ENCODE measurements at places on chromosomes 5 and 9.
A peak's percentile ranks its signal among the peaks of the same experiment; 100 is the strongest.

DNA sequence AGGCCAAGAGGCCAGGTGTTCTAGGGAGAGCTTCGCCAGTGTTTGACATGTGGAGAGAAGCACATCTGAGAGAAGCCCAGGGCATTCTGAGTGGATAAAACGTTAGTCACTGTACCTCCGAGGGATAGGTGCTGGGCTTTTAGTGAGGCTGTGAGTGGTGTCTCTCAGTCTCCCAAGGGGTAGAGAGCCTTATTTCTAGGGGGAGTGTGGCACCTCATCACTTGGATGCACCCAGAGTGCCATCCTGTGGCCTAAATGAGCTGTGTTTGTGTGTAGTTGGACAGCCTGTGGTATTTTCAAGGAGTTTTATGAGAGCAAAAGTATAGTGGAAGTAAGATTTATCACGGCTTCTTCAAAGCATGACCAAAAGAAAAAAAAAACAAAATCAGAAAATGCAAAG is 1046.9 kb upstream of the WWC1 start:
- no peak for DNase-seq

GRCh38 chr9:72718503-72718902 is 197.1 kb downstream of the TMC1 start:
- no peak for DNase-seq

- DNase-seq: no peak
Observed at GRCh38 chr9:113781896-113782295, 94.2 kb upstream of the ZNF618 start.

DNA sequence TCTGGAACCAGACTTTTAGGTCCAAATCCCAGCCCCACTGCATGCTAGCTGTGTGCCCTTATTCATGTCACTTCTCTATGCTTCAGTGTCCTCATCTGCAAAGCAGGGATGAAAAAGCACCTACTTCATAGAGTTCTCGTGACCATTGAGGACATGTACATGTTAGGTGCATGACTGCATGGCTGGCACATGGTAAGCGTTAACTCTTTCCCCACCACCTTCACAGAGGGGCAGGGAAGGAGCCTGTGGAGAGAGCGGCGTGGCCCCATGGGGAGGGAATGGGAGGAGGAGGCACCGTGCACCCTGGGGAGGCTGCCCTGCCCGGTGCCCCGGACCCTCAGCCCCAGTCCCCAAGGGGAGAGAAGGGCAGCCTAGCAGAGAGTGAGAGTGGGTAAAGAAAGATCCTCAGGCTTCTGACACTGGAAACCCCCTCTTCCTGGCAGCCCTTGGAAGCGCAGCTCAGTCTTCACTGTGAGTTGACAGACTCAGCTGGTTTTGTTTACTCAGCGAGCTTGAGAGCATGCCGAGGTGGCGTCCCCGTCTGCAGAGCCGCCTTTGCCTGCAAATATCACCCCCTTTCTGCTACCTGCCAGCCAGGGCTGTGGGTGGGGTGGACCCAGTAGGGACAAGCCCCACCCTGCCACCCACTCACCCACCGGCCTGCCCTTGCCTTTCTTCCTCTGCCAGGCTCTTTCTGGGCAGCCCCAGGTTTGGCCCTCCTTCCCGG is 10.6 kb upstream of the ANGPTL2 start:
- no peak for DNase-seq

DNA sequence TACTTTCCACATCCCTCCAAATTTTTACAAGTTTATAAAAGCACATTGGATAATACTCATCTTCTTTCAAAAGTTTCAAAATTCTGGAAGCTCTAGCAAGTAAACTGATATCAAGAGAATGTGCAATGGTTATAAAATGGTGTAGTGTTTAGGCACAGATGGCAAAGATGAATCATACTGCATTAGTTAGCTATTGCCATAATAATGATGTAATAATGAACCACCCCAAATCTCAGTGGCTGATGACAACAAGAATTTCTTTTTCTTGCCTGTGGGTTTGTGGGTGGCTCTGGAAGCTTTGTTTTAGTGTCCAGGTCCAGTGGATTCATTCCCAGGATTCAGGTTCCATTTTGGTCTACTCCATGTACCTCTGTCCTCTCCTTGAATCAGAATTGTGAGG is 319.0 kb downstream of the BRINP1 start:
- no peak for DNase-seq

- DNase-seq: no peak
Observed at GRCh38 chr5:152349683-152350526, 55.2 kb downstream of the NMUR2 start.

DNA sequence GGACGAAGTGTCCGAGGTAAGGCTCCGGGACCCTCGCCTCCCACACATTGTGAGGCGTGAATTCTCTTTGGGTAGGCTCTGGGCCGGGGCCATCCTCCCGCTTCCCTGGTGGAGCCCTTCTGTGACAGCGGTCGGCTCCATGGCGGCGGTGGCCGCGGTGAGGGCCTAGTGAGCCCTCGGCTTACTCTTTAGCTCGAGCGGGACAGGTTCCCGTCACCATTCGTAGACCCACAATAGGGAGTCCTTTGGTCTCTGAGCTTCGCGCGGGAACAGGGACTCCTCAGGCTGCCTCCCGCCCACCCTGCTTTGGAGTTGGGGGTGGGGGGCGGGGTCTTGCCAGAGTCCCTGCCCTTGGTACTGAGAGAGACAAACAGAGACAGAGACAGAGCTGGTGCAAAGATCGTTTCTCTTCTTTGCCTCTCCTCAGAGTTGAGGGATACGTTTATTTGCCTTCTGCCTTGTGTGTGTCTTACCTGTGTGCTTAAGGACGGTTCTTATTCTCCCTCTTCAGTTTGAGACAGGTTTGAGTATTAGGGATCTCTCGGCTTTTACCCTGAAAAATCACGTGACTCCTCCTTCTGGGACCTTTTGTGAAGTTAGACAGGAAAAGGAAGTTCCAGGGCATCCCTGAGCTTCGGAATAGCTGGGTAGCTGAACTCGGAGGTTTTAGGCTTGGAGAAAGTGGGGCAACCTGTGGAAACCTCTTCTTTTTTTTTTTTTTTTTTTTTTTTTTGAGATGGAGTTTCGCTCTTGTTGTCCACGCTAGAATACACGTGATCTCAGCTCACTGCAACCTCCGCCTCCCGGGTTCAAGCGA is 833 bp downstream of the ANKHD1 start:
- DNase-seq: peak; percentile 10

GRCh38 chr5:31194468-31194813 is 955 bp downstream of the CDH6 start:
- DNase-seq: no peak

DNA sequence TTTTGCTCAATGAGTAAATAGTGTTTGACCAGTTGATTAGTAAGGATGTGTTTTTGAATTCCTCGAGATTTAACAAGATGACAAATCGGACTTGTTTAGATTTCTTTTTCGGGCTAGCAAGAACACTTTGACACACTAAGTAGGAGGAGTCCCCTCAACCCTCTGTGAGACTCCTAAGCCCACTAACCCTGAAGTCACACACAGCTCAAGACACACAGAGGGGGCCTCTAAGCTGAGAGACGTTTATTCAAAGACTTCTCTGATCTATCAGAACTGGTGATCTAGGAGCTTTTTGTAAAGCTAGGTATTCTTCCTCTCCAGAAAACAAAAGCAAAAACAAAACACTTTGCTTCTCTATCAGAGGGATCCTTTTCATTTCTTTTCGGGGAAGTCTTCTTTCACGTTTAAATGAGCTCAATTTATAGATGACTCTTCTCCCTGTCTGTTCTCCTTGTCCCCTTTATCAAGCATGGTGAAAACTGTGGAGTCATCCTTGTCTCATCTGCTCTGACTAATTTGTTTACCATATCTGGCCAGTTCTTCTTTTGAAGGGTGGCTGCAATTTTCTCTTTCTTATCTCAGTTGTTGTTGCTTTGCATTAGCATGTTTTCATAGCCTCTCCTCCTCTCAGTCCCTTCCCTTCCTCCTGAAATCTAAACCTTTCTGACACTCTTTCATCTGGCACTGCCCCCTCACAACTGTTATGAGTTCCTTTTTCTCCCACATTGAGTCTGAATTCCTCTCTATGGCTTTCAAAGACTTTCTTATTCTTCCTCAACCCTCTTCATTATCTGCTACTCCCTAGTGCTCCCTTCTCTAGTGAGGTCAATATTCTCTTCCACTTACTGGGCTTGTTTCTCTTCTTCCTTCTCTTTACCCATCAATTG is 68.5 kb upstream of the RAI14 start:
- DNase-seq: no peak

GRCh38 chr5:65926893-65927292 is 518 bp downstream of the ERBIN start:
- no peak for DNase-seq

- no peak for DNase-seq
Observed at GRCh38 chr5:154791535-154791934, 36.4 kb downstream of the LARP1 start.

DNA sequence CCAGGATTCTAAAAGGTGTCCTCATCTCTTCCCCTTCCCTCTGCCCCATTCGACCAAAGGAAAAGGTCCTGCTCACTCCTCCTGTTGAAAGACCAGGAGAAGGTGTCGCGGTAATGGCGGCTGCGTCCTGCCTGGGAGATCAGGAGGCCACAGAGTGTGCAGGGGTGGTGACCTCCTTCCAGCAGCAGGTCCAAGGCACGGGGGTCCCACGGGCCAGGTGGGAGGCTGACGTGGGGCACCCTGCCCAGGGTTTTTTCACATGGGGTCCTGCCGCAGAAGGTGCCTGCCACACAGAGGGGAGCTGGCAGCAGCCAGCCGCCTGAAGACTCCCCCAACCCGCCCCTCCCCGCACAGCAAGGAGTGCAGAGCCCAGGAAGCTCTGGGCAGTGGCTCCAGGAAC is 22.2 kb upstream of the ADAMTS2 start:
- no peak for DNase-seq

DNA sequence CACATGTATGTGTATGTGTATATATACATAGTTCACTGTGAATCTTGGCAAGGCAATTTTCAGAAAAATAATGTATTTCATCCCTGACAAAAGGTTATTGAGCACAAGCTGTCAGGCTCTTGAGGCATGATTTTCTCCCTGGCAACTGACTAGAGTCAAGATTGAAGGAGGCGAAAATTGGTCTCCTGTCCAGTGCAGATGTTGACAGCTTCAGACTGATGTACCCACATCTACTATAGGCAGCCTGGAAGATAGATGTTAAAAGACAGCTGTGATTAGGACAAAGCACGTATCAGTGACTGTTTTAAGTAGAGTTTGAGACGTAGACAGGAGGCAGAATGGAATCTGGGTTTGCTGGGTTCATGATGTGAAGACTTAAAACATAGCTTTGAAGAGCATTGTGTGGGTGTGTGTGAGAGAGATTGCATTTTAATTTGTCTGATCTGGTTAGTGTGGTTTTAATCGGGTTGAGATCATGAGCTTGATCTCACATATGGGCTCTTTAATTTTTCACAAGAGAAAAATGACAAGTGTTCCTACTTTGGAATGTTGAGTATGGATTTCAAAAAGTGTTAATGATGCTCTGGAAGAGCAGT is 39.1 kb downstream of the CTNNA1 start:
- no peak for DNase-seq

GRCh38 chr5:146025114-146025680 is 80.2 kb downstream of the PLAC8L1 start:
- DNase-seq: no peak

DNA sequence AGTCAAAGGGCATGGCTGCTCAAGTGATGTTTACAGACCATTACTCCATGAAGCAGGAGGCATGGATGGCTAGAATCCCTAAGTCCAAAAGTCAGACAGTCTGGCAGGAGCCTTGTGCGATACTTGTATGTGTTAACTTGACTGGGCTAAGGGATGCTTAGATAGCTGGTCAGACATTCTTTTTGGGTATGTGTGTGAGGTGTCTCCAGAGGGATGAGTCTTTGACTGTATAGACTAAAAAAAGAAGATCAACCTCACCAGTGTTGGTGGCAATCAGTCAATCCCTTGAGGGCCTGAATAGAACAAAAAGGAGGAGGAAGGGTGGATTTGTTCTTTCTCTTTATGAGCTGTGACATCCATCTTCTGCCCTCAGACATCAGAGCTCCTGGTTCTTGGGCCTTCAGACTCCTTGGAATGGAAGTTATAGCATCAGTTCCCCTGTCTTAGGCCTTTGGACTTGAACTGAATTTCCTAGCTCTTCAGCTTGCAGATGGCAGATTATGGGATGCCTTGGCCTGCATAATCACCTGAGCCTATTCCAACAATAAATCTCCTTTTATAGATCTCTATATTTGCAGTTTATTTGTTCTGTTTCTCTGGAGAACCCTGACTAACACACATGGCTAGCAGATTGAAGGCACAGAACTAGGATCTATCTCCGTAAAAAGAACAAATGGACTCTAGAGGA is 9.7 kb upstream of the HSPB3 start:
- DNase-seq: no peak

GRCh38 chr5:109992264-109992915 is 302.7 kb downstream of the MAN2A1 start:
- no peak for DNase-seq

DNA sequence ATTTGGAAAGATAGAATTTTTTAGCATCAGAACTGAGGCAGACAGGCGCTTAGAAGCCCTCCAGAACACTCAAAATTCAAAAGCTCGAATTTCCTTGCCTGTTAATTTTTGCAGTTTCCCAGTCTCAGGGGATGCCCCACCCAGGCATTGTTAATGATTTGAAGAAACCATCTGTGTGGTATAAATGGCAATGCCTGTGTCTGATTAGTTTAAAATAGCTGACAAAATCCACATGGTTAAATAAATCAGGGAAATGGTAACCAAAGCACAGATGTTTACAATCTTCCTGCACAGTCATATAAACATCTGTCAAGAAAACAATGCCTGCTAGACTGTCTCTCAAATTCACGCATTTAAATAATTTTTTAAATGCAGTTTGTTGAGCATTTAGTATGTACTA is 185.2 kb upstream of the RGMB start:
- no peak for DNase-seq

DNA sequence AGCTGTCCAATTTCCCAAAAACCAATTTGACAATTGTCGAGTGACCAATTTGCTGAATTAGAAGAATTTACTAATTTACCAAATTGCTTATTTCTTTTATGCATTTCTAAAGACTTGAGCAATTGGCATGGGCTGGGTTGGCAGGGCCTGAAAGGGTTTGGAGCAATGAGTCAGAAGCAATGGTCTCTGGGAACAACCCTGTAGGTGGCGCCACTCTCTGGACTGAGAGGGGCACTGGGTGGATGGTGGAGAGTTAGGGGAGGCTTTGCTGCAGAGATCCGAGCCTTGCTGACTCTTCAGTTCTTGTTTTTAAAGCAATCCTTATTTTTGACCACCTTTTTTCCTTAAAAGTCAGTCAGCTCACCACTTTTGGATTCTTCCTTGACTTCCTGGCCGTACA is 71.5 kb upstream of the RPS23 start:
- DNase-seq: peak; percentile 19

DNA sequence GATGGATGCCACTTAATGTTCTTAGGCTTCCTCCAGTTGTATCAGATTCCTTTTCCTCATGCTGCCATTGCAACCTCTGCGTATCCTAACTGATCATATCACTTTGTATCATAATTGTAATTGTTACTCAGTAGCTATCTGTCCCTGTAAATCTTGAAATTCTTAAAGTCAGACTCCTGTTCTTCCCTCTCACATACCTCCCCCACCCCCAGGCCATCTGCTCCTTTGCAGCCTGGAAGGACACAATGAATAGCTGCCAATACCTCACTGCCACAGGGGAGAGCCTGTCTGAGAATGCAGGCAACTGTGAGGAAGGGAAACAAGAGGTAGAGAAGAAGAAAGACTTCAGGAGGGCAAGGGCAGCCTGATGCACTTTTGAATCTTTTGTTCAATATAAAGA is 228.5 kb downstream of the ENC1 start:
- DNase-seq: no peak

All from stimulated activated CD8-positive, alpha-beta memory T cell treated with anti-CD3 and anti-CD28 coated beads, Interleukin-7, amount 100 ng/mL, for 24 hours (primary cell).